Gastroesophageal sphincter (tissue), 4 donors: ENCODE measurements at places on chromosomes 2 and 18.

DNA sequence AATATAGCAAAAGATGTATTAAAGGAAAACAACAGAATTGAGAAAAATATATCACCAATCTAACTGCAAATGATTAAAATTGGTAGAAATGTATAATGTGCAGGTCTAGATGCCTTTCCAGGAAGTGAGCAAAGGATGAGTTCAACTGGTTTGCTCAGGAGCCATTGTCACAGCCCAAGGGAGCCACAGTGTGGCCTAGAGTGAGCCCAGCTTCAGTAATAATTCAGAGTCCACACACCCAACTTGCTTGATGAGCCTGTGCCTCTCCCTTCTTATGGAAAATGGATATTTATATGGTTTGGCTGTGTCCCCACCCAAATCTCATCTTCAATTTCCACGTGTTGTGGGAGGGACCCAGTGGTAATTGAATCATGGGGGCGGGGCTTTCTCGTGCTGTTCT, 92.2 kb upstream of the ASAP2 start:
- no peak for ATAC-seq

DNA sequence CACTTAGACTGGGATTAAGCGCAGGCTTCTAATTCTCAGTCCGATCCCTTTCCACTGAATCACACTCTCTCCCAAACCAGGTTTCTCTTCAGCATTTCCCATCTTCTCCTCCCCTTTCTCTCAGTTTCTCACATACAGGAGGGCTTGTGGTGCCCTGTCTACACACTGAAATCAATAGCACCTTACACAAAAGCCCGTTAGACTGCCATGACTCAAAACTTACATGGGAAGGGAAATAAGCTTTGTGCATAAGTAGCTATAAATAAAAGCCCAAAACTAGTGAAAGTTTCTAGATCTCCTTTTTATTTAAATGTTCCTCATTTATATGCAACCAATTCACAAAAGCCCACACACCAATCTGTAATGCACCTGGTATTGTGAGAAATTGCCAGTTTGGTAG, 318.4 kb downstream of the TXNL1 start:
- no peak for ATAC-seq

DNA sequence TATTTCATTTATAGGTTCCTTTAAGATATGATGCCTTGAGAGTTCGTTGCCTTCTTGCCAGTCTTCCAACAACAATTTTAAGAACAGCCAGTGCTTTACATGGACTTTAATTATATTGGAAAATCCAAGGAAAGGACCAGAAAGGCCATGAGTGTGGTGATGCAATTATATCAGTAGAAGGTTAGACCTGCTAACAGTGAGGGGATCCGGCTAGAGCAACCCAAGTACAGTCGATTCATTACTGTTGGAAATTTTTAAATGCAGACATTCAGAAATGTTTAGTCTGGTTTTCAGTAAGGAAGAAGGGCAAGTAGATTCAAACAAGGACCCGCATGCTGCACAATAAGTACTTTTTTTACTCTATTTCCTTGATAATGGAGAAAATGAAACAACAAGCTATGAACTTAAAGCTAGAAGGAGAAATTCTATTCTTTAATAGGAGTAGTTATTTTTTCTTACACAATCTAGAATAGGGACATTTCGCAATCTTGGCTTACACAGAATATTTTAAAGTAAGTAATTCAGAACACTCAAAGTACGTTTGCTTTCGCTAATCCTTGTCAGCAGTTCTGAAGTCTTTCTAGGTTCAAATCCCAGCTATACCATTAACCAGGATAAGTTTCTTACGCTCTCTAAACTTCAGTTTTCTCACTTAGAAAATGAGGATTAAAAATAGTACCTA, 405.5 kb downstream of the MEIS1 start:
- ATAC-seq = no peak

- ATAC-seq = no peak
Measured at GRCh38 chr18:5451150-5451549, 92.6 kb downstream of the EPB41L3 start.

- ATAC-seq = no peak
Measured at GRCh38 chr18:31490387-31490786, 7.6 kb upstream of the DSG2 start.

DNA sequence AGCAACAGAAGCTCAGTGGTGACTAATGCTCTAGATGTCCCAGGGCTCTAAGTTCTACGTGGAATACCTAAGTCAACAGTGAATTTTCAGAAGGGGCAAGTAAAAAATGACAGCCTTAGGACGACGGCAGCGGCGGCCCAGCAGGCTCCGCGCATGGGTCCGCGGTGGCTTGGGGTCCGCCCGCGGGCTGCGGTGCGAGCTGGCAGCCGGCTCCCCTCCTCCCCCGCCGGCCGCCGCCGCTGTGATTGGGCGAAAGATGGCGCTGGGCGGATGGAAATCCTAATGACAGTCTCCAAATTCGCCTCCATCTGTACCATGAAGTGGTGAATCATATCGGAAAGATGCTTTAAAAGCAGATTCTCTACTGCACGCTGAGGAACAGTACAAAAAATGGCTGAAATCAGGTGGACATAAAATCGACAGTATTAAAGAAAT, 74.7 kb downstream of the HNRNPLL start:
- ATAC-seq = peak; percentile 63

GRCh38 chr2:112814278-112814677, 22.3 kb downstream of the IL1B start:
- ATAC-seq = no peak

GRCh38 chr2:154697418-154698252, 860 bp upstream of the KCNJ3 start:
- ATAC-seq = peak; percentile 45

DNA sequence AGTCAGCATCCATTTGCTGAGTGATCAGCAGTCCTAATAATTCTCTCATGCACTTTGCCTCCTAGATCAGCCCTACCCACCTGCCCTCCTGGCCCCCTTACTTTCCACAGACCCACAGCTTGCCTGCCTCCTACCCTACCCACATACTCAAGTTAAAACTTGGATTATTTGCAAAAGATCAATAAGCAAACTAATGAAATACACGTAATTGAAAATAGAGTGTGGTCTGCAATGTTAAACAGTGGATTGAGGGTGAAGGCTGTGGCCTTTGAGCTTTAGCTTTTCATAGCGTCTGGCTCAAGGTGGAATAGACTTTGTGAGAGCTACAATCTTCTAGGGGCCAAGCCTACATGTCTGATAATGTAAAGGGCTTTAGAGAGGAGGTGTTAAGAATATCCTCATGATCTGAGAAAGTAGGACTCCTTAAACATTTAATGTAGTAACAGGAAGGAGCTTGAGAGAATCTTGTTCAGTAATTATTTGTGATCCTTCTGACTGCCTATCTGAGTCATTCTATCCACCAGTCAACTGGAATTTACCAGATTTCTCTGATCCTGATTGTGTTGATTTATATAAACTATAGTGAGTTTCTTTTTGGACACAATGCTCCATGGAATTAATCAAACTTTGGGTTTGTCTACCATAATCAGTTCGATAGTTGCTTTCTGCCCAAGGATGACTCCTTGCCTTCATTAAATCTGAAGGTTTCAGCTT, 310.0 kb downstream of the HRH4 start:
- no peak for ATAC-seq

- ATAC-seq = peak; percentile 39
Measured at GRCh38 chr2:2846332-2847208, 515.5 kb upstream of the MYT1L start.

- no peak for ATAC-seq
Measured at GRCh38 chr2:133241224-133241571, 327.1 kb downstream of the NCKAP5 start.

- peak; percentile 73 for ATAC-seq
Measured at GRCh38 chr2:227415538-227416424, 28.0 kb upstream of the SCYGR1 start.
